ENCODE measurements at places on chromosomes 2 and 18.

DNA sequence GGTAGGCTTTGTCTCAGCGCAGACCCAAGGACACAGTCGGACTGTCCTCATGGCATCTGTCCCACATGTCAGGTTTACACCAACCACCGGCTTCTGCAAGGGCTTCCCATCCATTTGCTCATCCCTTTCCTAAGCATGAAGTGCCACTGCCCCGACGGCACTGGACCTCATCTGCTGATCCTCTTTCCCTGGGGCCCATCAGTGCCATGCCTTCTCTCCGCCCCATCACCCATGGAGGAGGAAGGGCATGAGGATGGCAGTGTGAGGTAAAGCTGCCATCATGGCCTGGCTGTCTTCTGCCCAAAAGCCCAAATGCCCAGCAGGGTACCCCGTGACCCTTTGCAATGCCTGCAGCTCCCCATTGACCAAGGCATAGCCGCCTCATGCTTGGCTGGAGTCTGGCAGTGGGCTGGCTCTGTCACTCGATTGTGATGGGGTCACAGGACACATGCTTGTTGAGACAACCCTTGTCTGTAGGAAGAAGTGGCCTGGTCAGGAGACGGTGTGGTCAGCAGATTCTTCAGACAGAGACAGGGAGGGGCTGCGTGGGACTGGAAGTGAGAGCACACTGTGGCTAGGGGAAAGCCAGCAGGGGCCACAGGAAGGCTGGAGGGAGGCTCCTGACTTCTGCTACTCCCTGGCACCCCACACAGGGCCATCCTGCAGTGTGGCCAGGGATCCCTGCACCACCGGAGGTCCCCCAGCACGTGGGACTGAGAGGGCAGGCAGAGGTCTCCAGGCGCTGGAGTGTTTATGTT, 493.7 kb upstream of the HS6ST1 start:
- DNase-seq: no peak

DNA sequence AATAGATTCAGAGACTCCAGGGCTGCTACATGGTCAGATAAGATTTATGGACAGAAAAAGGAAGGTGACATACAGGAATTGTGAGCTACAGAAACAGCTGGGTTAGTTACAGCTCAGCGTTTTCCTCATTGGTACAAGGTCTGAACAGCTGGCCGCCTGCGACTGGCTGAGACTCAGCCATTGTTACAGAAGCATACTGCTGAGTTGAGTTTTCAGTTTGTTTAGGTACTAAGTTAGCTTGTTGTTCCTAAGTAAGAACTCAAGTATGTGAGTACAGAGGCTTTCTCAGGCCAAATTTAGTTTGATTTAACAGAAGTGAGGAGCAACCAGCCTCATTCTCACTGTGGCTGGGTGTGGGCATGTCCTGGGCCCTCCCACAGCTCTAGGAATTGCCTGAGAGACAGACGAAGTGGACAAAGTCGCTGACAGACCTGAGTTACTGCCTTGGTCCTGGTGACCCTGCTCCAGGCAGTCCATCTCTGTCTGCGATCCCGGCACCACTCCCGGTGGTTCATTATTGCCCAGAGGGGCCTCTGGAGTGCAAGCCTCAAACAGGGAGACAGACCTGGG, 27.8 kb upstream of the RHOB start:
- DNase-seq: no peak

- no peak for DNase-seq
Observed at GRCh38 chr18:56461151-56461550, 177.2 kb downstream of the TXNL1 start.

GRCh38 chr18:68623342-68623741, 91.6 kb downstream of the TMX3 start:
- peak; percentile 55 for DNase-seq

- DNase-seq: no peak
Observed at GRCh38 chr2:234559609-234560008, 62.7 kb upstream of the ARL4C start.

DNA sequence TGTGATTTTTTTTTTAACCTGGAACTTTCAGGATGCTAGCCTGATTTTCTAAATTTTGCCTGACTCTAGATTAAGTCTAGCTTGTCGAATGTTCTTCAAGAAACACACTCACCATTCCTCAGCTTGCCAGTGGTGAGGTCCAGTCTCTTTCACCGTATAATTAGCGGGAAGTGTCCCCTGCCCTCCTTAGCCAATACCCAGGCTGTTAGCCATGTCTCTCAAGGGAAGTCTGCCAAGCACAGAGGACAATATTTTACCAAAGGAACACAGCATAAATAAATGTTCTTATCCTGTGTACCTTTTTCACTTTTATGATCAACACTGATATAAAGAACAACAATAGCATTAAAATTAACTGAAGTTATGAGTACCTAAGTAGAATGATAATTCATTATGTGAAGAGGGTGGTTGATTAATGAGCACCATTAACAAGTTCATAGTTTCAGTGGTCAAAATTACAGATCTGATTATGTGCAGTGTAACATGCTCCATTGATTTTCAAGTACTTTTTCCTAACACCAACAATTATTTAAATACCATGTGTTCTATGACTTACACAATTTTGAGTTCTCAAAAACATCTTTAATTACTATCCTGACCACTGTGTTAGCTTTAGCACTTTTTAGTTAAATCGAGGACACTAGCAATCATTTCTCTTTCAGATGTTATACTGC, 445.8 kb upstream of the RAB12 start:
- no peak for DNase-seq

- DNase-seq: no peak
Observed at GRCh38 chr2:133362061-133362476, 206.2 kb downstream of the NCKAP5 start.

GRCh38 chr2:35978218-35978617, 377.4 kb upstream of the CRIM1 start:
- no peak for DNase-seq

DNA sequence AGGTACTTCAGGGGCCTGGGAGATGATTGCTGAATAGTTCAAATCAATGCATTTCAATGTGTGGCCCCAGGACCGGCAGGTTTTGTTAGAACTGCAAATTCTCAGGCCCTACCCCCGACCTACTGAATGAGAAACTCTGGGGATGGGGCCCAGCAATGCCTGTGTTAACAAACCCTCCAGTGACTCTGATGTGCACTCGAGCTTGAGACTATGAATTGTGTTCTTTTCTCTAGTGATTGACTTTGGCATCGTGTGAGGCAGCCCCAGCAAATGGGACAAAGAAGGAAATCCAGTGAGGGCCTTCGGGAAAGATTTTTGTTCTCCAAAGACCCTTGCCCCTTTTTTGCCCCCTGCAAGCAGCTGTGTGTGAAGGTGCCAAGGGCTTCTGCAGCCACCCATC, 22.4 kb downstream of the ALK start:
- DNase-seq: no peak

- no peak for DNase-seq
Observed at GRCh38 chr2:219670386-219670785, 43.0 kb downstream of the SLC4A3 start.
